GM10248 (cell line): ENCODE measurements at places on chromosomes 11 and 22.

DNA sequence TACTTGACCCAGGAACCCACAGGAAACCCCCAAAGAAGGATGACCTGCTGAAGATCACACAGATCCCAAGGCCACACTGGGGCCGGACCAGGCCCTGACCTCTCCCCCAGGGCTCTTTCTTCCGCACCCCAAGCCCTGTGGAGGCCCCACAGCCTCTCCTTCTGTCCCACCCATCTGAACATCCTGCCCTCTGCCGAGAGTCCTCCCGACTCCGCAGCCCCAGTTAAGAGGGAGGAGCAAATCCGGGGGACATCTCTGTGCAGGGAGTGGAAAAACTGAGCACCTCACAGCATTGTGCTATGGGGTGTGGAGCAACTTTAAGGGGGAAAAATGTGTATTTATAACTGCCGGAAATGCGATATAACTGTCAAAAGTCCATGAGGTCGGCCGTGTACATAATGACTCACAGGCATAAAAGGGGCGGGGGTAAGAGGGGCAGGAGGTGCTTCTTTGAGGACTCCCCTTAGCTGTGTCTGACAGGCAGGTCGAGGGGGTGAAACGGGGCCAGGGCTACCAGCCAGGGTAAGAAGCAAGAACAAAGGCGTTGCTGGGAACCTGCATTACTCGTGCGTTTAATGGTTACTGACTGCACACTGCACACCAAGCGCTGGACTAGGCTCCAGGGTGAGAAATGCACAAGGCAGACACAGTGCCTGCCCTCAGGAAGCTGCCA lies 57.2 kb downstream of the WNT11 start:
- DNase-seq: no peak

- no peak for DNase-seq
Observed at GRCh38 chr11:128465531-128465930, 121.8 kb downstream of the ETS1 start.

DNA sequence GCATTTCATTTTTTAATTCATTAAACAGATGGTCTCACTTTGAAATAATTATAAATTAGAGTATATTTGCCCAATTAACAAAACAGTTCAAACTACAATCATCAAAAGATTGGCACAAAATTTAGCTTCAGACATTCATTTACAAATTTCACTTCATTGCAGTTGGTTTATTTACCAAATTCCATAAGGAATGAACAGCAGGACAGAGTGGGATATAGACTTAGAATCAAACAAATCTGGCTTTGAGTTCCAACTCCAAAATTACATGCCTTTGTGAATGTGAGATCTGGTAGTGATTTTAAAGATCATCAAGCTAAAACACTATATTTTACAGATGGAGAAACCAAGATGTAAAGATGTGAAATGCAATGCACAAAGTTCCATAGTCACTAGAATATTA lies 310.7 kb upstream of the CNTN5 start:
- DNase-seq: no peak

DNA sequence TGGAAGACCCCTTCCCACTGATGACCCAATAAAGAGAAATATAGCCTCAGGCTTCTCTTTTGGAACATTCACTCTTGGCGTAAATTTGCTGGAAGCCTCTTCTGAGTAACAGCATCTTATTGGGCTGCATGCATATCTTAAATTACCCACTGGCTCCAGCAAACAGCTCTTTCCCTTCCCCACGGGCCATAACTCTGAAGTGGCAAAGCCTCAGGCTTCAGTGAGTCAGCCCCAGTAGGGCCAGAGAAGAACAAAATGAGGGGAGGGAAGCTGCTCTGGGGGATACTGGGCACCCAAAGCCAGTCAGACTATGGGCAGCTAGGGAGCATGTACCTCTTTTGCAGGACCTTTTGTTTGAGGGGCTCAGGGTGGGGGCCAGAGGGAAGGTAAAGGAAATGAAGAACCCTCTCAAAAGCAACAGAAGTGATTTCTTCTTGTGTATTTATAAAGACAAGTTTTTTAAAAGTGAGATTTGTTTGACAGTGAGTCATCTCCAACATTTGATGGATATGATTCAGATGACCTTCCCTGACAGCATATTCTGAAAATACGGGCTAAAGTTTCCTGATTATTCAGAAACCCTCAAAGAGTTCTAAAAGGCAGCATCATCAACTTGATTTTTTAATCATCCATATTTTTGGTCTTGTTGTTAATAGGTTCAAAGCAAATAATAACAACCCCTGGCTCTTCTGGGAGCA lies 203.4 kb downstream of the KIF18A start:
- DNase-seq: no peak

DNA sequence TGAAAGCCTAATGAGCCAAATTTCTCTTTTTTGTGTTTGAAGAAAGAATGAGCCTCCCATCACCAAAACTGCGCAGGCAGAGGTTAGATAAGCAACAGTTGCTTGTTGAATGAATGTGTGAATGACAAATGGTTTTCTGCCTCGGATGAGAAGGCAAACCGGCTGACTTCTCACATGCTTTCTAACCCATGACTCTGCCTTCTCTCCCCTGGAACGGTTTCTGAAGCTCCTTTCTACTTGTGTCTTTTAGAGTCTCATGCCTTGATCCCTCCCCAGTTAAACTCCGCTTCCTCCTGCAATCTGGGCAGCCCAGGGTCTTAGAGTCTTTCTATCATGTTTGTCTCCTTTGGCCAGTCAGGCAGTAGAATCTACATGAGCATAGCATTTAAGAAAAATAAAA lies 342.1 kb upstream of the NCAM1 start:
- DNase-seq: no peak

DNA sequence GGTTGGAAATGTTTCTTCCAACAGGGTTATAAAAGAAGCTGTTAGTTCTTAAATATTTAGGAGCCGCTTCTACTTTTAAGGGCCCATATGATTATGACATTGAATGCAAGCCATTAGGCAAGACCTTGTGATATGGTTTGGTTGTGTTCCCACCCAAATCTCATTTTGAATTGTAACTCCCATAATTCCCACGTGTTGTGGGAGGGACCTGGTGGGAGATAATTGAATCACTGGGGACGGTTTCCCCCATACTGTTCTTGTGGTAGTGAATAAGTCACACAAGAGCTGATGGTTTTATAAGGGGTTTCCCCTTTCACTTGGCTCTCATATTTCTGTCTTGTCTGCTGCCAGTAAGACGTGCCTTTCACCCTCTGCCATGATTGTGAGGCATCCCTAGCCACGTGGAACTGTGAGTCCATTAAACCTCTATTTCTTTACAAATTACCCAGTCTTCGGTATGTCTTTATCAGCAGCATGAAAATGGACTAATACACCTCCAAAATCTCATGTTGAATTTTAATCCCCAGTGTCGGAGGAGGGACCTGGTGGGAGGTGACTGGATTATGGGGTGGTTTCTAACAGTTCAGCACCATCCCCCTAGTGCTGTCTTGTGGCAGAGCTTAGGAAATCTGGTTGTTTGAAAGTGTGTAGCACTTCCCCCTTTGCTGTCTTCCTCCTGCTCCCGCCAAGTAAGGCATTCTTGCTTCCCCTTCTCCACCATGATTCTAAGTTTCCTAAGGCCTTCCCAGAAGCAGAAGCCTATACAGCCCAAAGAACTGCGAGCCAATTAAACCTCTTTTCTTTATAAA lies 4.3 kb downstream of the CD59 start:
- no peak for DNase-seq

- no peak for DNase-seq
Observed at GRCh38 chr11:80096736-80097135, 655.9 kb upstream of the TENM4 start.

DNA sequence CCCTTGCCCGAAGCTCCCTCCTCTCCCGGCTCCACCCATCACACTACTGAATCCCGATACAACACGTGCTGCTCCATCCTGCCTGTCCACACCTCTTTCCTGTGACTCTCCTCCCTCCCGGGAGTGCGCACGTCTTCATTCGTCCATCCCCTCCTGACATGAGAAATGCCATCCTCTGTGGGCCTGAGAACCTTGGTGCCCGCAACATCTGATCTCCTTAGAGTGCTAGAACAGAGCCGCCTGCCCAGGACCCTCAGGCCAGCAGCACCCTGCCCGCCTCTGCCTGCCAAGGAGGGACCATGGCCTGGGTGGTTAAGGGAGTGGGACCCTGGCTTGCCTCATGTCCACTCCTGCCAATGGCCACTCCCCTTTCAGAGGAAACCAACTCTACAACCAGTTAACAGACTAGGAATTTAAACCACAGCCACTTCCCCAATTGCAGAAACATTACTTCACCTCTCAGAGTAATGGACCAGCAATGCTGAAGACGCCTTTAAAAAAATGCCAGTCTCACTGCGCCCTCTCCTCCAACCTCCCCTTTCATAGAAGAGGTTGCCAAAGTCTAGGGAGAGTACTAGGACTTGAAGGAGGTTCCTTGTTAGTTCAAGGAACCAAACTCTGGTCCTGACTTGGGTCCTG lies 466.3 kb downstream of the OPCML start:
- DNase-seq: no peak

GRCh38 chr11:95494167-95494566 lies 263.2 kb upstream of the SESN3 start:
- no peak for DNase-seq

DNA sequence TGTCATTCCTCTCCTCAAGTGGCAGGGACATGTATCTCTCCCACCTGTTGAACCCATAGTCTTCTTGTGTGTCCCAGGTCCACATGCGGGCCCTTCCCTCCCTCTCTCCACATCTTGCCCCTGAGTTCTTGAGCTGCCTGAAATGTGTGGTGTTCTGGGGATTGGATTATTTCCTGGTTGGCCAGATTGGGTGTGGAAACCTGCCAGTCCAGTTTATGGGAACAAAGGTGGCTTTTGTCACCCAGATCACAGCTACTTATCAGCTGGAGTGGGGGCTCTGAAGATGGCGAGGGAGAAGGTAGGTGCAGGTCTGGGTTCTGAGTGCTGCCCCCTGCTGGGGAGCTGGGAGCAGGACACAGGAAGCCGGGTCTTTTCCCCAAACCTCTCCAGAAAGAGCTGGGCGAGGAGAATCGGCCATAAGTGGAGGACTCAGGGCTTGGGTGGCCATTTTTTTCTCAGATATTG lies 14.2 kb downstream of the DTX4 start:
- DNase-seq: peak; percentile 79

GRCh38 chr22:44519886-44520285 lies 21.9 kb upstream of the RTL6 start:
- DNase-seq: no peak

GRCh38 chr22:22810018-22810427 lies 77.6 kb upstream of the IGLL5 start:
- peak; percentile 53 for DNase-seq

DNA sequence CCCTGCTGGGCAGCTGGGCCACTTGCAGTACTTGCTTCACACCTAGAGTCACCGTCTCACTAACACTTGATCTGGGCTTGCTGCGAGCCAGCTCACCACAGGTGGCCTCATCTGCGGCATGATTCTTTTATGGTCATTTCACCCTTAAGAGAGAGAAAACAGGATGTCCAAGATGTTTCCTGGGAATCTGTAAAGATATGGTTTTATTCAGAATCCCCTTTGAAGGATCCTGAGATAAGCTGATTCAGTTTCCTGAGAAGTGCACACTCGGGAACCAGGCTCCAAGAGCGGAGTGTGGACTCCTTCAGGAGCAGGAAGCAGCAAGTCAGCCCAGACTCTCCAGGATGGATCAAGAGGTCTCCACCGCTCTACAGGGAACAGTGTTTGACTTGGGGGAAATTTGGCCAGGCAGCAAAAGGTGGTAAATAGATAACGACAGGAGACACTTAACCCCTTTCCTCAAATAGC lies 21.8 kb upstream of the TP53AIP1 start:
- DNase-seq: no peak

DNA sequence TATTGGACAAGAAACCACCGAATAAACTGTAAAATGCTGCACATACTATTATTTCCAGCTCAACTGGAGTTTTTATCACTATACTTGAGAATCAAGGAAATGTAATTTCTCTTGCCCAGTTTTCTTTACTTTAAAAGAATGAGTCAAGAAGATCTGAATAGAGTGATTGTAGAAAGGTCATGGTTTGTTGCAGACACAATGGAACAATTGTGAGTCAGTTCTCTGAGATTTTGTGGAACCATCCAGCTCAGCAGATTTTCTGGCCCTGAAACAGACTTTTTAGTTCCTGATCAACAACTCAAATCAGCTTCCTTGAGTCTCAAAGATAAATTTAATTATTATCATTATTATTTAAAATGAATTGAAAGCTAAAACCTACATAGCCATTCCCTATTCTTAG lies 1.3 kb downstream of the TCN1 start:
- DNase-seq: no peak

- DNase-seq: no peak
Observed at GRCh38 chr22:50739894-50740293, 1.9 kb downstream of the ACR start.

GRCh38 chr11:119376197-119376847 lies 5.2 kb downstream of the USP2 start:
- DNase-seq: no peak

DNA sequence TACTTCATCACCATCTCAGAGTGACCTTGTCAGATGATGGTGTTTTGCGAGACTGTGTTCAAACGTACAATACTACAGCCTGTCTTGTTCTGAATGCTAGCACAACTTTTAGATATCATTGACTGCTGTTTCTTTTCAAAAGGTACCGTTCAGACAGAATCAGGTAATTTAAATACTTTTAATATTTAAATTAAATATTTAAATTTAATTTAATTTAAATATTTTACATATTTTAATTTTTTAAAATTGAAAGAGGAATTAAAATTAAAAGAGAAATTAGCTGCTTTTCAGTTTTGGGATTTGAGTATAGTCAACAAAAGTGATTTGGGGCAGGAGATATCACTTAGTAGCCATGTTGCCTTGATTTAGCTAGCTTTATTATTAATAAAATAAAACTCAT lies 642.1 kb upstream of the CCDC179 start:
- DNase-seq: no peak

GRCh38 chr11:17746096-17746495 lies 11.5 kb downstream of the KCNC1 start:
- DNase-seq: no peak

- DNase-seq: peak; percentile 61
Observed at GRCh38 chr22:36862251-36863242, 1.7 kb downstream of the NCF4 start.

DNA sequence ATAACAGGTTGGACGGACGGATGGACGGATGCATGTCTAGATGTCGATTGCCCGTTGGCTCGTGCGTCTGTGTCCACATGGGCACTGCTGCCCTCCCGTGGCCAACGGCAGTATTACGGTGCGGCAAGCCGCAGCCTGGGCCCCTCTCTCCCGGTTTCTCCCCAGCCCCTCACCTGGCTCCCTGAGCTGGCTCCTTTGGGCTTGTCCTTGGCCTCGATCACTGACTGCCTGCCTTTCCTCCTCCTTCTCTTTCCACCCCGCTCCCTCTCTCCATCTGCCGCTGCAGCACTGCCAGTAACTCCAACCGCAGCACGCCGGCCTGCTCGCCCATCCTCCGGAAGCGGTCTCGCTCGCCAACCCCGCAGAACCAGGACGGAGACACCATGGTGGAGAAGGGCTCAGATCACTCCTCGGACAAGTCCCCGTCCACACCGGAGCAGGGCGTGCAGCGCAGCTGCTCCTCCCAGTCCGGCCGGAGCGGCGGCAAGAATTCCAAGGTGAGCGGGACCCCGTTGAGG lies 77.3 kb downstream of the SCN3B start:
- peak; percentile 84 for DNase-seq

- DNase-seq: no peak
Observed at GRCh38 chr11:125091877-125092664, 19.4 kb downstream of the TMEM218 start.

GRCh38 chr11:80861193-80861592 lies 1420.4 kb upstream of the TENM4 start:
- DNase-seq: no peak
